ENCODE measurements at places on chromosomes 1 and 21. TPM values are rescaled to one million over a fixed set of nuclear protein-coding genes. Genes with fewer than 3 reads are reported as not detected.

AMY1C gene
- not detected for total RNA-seq

COQ8A gene
- 44.9 TPM for total RNA-seq

MATN1 gene
- total RNA-seq = 0.49 TPM

HNRNPU gene
- 293 TPM for total RNA-seq

ASH1L gene
- 74.9 TPM for total RNA-seq

LIPI gene
- not detected for total RNA-seq

SELL gene
- total RNA-seq = not detected

ANKRD65 gene
- total RNA-seq = 3.2 TPM

DNA sequence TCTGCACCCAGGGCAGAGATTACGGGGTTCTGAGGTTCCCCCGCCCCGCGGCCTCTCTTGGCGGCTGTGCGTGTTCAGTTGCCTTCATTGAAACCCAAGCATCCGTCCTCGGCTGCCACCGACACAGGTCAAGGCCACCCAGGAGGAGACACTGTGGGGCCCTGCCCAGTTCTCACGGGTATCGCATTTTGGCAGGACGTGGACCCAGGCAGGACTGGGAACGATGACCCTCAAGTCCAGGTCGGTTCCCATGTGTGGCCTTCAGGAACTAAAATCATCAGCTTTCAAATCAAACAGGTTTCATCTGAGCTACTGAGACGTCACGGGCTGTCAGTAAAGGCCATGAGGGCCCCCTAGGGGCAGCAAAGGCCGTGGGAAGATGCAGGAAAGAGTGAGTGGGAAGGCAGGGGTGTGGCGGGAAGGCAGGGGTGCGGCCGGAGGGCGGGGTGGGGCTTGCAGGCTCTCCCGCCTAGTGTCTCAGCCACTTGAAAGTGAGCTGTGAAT is 7.0 kb upstream of the C1orf174 start:
- no peak for DNase-seq

DNA sequence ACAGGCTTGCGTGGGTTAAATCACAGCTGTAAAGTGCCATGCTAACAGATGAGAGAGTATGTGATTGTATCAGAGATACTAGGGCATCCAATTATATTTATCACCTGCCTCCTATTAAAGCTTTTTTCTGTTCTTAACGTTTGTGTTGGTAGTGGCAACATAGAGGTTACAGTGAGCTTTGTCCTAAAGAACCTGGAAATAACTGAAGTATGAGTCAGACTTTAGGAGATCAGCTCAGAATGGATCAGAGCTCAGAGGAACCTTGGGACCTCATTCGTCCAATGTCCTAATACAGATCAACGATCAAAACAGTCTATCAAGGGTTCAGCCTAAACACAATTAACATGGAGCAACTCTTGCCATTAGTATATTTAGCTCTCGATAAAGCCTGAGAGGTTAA is 81.0 kb downstream of the RGS7 start:
- DNase-seq = no peak

DNA sequence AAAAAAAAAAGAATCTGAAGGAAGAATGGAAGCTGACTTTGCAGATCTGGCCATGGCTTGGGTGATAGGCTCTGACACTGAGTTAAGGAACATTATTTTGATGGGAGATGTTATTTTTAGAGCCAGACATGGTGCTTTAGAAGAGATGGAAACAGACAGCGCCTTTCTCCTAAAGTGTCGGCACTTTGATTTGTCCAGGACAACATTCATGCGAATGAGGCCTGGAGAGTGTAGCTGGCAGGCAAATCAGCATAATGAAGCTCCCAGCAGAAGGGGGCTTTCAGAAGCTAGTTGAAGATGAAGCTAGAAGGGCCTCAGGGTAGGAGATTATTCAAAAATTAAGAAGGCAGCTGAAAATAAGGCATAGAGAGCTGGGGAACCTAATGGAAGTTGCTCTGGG is 397.7 kb downstream of the RWDD3 start:
- DNase-seq = no peak

DNA sequence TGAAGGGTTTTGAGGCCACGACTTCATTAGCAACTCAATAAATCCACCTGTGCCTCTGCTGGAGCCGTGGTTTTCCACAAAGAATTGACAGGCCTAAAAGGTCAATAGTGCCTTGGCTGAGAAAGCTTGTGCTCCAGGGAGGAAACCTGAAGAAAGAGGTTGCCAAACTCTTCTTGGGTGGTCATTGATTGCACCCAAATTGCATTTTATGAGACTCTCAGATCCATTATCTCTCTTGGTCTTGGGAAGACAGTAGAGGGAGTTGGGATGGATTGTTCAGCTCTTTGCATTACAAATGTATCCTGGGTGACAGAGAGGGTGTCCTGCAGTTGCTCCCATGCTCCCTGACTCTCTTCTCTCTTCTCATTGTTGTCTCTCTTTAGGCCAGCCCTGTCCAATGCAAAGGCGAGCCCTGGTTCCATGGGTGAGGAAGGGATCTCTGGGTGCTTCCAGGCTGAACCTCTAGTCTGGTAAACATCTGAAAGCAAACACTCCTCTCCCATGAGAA is 46.1 kb upstream of the HTR1D start:
- DNase-seq = no peak

DNA sequence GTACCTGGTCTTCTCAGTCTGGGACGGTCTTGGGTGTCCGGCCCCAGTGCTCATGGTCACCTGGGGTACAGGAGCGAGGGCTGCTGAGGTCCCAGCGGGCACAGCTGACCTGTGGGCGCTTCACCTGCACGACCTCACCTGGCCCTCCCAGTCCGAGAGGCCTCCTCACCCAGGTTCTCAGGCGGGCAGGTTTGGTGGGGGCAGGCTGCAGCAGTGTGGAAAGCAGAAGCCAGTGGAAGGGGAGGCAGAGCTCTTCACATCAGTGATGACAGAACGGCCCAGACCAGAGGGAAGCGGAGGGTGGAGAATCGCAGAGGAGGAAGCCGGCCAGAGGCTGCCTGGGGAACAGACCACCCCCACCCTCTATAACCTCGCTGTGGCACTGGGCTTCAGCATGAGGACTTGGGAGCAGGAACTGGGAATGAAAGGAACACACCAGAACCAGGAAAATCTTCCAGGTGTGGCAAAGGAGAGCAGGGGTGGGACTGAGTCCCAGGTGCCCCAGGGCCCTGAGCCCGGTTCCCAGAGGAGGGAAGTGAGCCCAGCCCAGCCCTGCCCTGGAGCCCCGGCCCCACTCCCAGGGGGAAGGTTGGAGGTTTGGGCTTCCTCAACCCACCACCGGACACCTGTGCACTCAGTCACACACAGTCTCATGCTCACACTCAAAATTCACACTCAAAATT is 265.2 kb upstream of the VAMP3 start:
- no peak for DNase-seq

DNA sequence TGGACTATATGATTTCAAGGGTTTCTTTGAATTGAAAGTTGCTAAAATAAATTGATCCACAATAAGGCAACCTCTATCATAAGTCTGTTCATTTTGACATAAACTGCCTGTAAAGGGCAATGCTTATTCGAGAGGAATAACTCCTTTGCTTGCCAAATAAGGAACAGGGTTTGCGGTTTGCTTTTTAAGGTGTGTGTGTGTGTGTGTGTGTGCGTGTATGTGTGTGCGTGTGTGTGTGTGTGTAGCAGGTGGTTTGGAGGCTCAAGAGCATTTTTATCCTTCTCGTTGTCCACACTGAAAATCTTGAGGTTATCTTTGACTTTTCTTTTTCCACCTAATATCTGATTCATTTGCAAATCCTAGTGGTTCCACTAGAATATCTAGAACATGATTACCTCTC is 13.1 kb upstream of the NGF start:
- DNase-seq = no peak

GRCh38 chr1:164953098-164953497 is 394.1 kb downstream of the PBX1 start:
- no peak for DNase-seq

GRCh38 chr1:59115865-59116264 is 181.0 kb upstream of the FGGY start:
- DNase-seq = no peak

GRCh38 chr1:224300346-224300745 is 29.6 kb downstream of the NVL start:
- DNase-seq = no peak

GRCh38 chr1:27349784-27350662 is 8.2 kb downstream of the SYTL1 start:
- DNase-seq = no peak

- DNase-seq = no peak
Observed at GRCh38 chr1:107058245-107059032, 2.0 kb downstream of the PRMT6 start.

GRCh38 chr1:218642033-218642948 is 297.2 kb downstream of the TGFB2 start:
- DNase-seq = no peak

DNA sequence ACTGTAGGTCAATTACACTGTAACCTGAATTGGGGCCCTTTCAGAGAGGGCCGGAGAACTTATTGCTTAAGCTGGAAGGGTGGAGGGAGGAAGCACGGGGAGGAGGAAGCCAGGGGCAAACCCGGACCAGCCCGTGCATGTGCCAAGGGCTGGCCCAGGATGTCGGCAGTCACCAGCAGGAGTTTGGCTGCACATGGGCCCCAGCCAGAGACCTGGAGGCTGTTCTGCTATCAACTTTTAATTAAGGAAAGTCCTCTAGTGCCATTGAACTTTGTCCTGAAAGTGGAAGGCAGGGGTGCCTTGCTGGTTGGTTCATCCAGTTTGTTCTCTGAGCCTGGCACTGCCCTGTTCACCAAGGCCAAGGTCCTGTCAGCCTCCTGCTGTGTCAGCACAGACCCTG is 200.8 kb upstream of the VAMP3 start:
- no peak for DNase-seq

- no peak for DNase-seq
Observed at GRCh38 chr1:54436826-54437225, 30.6 kb upstream of the SSBP3 start.

GRCh38 chr1:82226186-82226505 is 425.4 kb downstream of the ADGRL2 start:
- no peak for DNase-seq

GRCh38 chr1:1085171-1085841 is 11.2 kb upstream of the RNF223 start:
- DNase-seq = no peak
